ENCODE measurements at places on chromosomes 6 and 20.

DNA sequence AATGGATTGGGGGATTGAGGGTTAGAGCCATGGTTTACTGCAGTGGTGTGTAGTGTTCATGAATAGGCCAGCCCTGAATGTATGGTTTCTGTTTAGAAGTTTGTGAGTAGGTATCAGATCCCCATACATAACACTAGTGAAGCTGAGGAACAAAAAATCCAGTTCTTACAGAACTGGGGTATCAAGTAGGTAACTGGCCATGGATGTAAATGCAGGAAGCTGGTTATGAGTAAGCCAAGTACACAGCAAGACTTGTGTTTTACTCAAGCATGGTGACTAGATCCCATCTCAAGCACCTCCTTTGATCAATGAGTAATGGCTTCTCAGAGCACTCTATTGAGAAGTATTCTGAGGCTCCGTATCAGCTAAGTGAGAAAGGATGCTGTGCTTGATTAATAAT, 613.7 kb upstream of the FLRT3 start:
- H3K27ac ChIP-seq = peak overlapping the region; percentile 78
- no peak overlapping the region for H3K4me3 ChIP-seq
- H3K4me1 ChIP-seq = no peaks in the 10 kb centered on the region
- no peak for DNase-seq
- H3K27me3 ChIP-seq = no peaks in the 10 kb centered on the region

- DNase-seq = no peak
- no peak overlapping the region for H3K27ac ChIP-seq
These were observed 28.6 kb downstream of the MAPK14 start for GRCh38 chr6:36056178-36056577.

GRCh38 chr6:104603108-104603745, 256.5 kb downstream of the HACE1 start:
- H3K4me3 ChIP-seq = no peak overlapping the region
- no peak for DNase-seq
- H3K27me3 ChIP-seq = no peaks in the 10 kb centered on the region
- H3K4me1 ChIP-seq = peaks cover 3% of the 10 kb centered on the region

- H3K36me3 ChIP-seq = no peaks in the 10 kb centered on the region
- no peak overlapping the region for H3K27ac ChIP-seq
- DNase-seq = no peak
- H3K4me3 ChIP-seq = no peak overlapping the region
- peaks cover 7% of the 10 kb centered on the region for H3K4me1 ChIP-seq
These were observed 2.2 kb downstream of the POLR1H start for GRCh38 chr6:30063315-30063714.

DNA sequence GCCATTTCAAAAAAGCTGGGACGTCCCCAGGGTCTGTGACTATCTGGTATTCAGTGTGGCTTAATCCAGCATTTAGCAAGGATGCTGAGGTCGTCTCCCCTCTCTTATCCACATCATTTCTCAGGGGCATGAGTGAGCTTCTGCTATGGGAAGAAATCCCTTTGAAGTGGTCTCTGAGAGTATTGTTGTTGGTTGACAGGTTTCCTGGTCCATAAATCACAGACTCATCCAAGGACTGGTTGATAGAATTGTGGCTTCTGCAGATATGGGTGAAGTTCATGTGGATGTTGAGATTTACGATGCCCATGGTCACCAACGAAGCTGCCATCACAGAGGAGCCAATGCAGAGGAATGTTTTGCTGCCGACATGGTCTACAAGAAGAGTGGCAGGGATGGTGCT, 24.0 kb downstream of the SLC2A12 start:
- no peak overlapping the region for H3K4me3 ChIP-seq
- H3K27ac ChIP-seq = no peak overlapping the region
- H3K36me3 ChIP-seq = no peaks in the 10 kb centered on the region
- H3K27me3 ChIP-seq = no peaks in the 10 kb centered on the region

GRCh38 chr6:62323818-62324431, 37.9 kb upstream of the KHDRBS2 start:
- H3K36me3 ChIP-seq = no peaks in the 10 kb centered on the region
- no peak for DNase-seq
- no peak overlapping the region for H3K4me3 ChIP-seq
- H3K27ac ChIP-seq = no peak overlapping the region
- no peaks in the 10 kb centered on the region for H3K4me1 ChIP-seq
- no peaks in the 10 kb centered on the region for H3K27me3 ChIP-seq

GRCh38 chr6:120876424-120876823, 457.9 kb downstream of the TBC1D32 start:
- H3K4me3 ChIP-seq = no peak overlapping the region
- no peak for DNase-seq
- H3K36me3 ChIP-seq = no peaks in the 10 kb centered on the region
- no peaks in the 10 kb centered on the region for H3K27me3 ChIP-seq

GRCh38 chr20:25000268-25000801, 7.8 kb upstream of the APMAP start:
- H3K4me3 ChIP-seq = no peak overlapping the region
- no peaks in the 10 kb centered on the region for H3K36me3 ChIP-seq
- H3K27ac ChIP-seq = peak overlapping the region; percentile 35
- no peaks in the 10 kb centered on the region for H3K27me3 ChIP-seq
- peaks cover 9% of the 10 kb centered on the region for H3K4me1 ChIP-seq
- DNase-seq = peak; percentile 80

- no peaks in the 10 kb centered on the region for H3K4me1 ChIP-seq
- no peaks in the 10 kb centered on the region for H3K36me3 ChIP-seq
- no peaks in the 10 kb centered on the region for H3K27me3 ChIP-seq
These were observed 57.6 kb downstream of the ZNF831 start for GRCh38 chr20:59221049-59221706.

DNA sequence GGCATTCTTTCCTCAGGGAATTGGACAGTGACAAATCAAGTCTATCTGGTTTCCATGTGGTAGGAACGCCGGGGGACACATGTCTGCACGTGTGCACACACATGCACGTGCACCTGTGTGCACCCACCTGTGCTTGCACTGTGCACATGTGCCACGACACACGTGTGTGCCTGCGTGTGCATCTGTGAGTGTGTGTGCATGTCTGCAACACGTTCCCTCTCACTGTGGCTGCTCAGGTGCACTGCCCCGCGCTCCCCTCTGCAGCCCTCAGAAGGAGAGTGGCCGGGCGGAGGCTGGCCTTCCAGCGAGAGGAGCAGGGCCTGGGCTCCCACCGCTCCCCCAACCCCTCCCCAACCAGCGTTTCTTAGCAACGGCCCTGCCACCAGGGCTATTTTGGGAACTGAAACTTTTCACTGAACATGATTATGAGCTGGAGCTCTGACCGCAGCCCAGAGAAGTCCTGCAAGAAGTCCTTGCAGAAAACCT, 147.8 kb downstream of the PHACTR3 start:
- no peak overlapping the region for H3K27ac ChIP-seq
- no peaks in the 10 kb centered on the region for H3K4me1 ChIP-seq
- no peak overlapping the region for H3K4me3 ChIP-seq
- H3K36me3 ChIP-seq = no peaks in the 10 kb centered on the region
- no peaks in the 10 kb centered on the region for H3K27me3 ChIP-seq

DNA sequence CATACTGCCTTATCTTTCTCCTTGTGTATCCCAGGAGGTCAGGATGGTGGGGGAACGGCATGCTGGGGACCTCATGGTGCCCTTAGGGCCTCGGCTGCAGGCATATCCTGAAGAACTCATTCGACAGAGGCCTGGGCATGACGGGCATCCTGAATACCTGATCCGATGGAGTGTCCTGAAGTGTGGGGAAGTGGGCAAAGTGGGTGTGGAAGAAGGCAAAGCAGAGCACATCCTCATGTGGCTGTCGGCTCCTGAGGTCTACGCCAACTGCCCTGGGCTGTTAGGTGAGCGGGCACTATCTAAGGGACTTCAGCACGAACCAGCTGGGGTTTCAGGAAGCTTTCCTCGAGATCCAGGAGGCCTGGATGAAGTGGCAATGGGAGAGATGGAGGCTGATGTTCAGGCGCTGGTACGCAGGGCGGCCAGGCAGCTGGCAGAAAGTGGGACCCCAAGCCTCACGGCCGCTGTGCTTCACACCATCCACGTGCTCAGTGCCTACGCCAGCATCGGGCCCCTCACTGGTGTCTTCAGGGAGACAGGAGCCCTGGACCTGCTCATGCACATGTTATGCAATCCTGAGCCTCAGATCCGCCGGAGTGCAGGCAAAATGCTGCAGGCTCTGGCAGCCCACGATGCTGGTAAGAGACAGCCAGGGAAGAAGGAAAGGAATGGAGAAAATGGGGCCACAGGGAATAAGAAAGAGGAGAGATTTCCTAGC, 2.4 kb downstream of the CUL9 start:
- no peaks in the 10 kb centered on the region for H3K27me3 ChIP-seq
- H3K4me3 ChIP-seq = no peak overlapping the region
- H3K4me1 ChIP-seq = no peaks in the 10 kb centered on the region
- DNase-seq = no peak
- no peaks in the 10 kb centered on the region for H3K36me3 ChIP-seq

DNA sequence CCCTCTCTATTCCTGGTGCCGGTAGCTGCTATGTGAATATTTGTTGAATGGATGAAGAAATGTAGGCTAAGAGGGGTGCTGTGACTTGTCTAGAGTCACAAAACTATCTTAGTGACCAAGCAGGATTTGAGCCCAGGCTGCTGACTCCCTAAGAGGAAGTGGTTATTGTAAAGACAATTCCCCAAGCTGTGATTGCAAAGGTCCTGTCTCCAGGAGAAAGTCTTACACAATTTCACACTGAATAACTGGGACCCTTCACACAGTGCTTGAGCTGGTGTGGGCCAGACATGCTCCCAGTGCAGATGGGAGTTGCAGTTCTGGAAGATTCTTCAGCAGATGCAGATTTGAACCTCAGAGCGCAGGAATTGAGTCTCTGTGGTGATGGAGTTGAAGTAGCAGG, 38.1 kb downstream of the IYD start:
- no peak overlapping the region for H3K27ac ChIP-seq
- H3K4me3 ChIP-seq = no peak overlapping the region
- no peaks in the 10 kb centered on the region for H3K36me3 ChIP-seq
- H3K4me1 ChIP-seq = no peaks in the 10 kb centered on the region
- no peaks in the 10 kb centered on the region for H3K27me3 ChIP-seq
- no peak for DNase-seq

DNA sequence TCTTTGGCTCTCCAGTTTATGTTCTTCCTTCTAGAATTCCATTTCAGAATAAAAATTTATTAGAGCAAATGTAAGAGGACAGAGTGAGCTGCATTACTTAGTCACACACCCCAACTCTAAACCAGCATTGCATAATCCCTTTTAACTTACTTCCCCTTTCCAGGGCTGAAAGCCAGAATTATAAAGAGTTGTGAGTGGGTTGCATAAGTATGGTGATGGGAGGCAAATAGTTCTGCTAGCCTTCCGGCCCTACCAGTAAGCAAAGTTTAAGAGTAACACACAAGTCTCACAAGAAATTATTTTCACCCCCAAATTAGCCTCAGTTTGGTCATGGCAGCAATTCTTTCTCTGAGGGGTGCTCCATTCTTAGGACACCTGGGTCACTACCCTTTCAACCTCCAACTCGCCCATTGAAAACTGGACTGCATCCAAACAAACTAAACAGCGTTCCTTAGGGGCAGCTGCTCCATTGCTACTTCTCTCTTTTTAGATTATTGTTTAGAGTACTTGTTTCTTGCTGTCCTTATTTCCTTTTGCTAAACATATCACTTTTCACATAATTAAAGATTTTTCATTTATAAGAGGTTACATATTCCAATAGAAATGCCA, 1.6 kb downstream of the KIAA0408 start:
- H3K4me1 ChIP-seq = peaks cover 2% of the 10 kb centered on the region
- H3K36me3 ChIP-seq = no peaks in the 10 kb centered on the region
- H3K27me3 ChIP-seq = no peaks in the 10 kb centered on the region
- no peak for DNase-seq
- no peak overlapping the region for H3K4me3 ChIP-seq

GRCh38 chr6:90107771-90108282, 188.8 kb downstream of the BACH2 start:
- H3K36me3 ChIP-seq = no peaks in the 10 kb centered on the region
- no peak for DNase-seq
- H3K27ac ChIP-seq = no peak overlapping the region
- no peaks in the 10 kb centered on the region for H3K27me3 ChIP-seq
- no peaks in the 10 kb centered on the region for H3K4me1 ChIP-seq

DNA sequence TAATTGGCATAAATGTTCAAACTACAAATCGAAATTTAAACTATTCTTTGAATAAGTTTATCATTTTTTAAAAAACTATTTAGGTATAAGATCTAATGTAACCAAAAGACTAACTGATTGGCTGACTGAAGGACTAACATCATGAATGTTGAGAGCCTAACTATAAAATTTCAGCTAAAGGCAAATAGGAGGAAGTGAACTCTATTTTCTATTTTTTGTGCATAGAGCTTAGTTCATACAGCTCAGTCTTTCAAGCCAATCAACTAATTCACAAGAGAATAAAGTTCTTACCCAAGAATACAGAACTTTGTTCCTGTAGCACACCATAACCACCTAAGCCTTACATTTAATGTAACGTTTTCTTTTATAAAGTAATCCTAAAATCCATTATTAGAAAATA, 46.3 kb upstream of the STXBP5 start:
- DNase-seq = no peak
- H3K4me1 ChIP-seq = no peaks in the 10 kb centered on the region
- no peak overlapping the region for H3K4me3 ChIP-seq

DNA sequence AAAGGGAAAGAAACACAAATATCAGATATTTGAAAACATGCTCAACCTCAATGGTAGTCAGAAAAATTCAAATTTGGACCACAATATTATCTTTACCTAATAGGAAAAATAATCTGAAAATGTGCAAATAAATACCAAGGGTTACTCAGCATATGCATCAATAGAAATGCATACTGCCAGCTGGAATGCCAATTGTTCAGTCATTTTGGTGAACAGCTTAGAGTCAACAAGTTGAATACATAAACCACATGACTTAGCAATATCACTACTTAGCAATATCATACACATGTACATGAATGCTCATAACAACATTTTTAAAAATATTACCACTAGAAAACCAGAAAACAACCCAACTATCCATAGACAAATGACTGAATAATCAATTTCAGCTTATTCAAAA, 212.7 kb downstream of the PTPRK start:
- H3K4me1 ChIP-seq = no peaks in the 10 kb centered on the region
- DNase-seq = no peak
- H3K27ac ChIP-seq = no peak overlapping the region
- no peak overlapping the region for H3K4me3 ChIP-seq
- no peaks in the 10 kb centered on the region for H3K36me3 ChIP-seq
- no peaks in the 10 kb centered on the region for H3K27me3 ChIP-seq

DNA sequence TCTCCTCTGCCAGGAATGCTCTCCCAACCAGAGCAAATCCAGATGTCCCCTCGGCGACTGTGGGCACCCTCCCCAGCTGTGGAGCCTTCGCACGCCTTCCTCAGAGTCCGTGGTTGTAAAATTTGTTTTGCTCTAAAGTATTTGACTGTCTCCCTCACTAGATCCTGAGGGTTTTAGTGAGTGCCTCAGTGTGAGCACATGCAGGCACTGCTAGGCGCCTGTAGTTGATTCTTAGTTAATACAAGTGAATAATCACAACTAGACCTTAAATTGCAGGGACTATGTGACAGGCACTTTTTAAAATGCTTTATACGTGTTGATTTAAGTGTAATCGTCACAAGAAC, 680 bp upstream of the MTCH1 start:
- no peaks in the 10 kb centered on the region for H3K27me3 ChIP-seq
- H3K36me3 ChIP-seq = no peaks in the 10 kb centered on the region
- no peak for DNase-seq
